ENCODE measurements at places on chromosomes 7 and 10.

DNA sequence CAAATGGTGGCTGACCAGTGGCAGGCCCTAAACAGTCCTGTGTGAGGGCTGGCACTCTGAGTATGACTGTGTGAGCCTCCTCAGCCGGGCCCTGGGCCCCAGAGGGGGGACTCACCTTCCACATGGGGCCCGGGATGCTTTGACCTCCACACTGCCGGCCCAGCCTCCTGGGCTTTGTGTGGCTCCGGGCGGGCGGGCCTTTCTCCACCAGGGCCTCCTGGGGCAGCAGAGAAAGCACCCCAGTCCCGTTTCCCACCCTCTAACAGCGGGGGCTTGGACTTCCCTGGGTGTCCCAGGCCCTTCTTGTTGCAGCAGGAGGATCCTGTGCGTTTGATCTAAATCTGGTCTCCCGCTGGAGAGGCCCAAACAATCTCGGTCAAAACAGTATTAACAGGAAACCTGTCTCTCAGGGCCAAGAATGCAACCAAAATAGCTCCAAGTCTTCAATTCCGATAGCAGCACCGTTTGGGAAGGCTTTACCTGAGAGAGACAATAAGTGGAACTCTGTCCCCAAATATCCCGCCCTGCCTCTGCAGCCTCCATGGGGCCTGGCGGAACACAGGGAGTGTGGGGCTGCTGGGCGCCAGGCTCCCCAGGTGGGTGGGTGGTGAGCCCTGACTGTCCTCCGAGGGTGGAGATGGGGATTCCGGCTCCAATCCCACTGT, 104.8 kb upstream of the ZNF32 start:
- DNase-seq, result no peak

DNA sequence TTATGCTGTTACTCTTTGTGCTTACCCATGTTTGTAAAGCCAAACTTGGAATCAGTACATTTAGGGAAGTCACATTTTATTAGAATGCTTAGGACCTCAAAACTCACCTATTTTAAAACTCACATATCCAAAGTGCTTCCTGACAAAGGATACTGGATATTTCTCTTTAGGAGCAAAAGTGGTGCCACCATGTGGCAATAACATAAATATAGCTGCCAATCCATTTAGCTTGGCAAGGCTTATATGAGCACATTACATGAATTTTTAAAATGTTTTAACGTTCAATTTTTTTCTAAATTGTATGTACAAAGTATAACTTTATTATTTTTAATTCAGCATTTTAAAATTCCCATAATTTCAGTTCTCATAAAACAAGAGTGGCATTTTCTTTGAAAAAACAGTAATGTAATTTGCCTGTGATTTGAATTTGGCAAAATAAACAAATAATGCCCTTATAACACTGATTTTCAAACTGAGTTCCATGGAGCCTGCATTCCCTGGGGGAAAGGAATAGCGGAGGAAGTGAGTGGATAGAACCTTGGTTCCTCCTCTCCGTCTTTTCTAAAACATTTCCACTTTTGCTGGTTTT, 75.4 kb downstream of the HDAC9 start:
- DNase-seq, result peak; percentile 21

GRCh38 chr10:3293581-3294431, 121.2 kb upstream of the PITRM1 start:
- DNase-seq, result no peak

GRCh38 chr10:78729366-78729765, 339.4 kb upstream of the ZMIZ1 start:
- no peak for DNase-seq

GRCh38 chr10:44233561-44234482, 151.1 kb downstream of the CXCL12 start:
- no peak for DNase-seq
